ENCODE measurements at places on chromosomes 3 and 15. TPM values are rescaled to one million over a fixed set of nuclear protein-coding genes. Genes with fewer than 3 reads are reported as not detected.

- DNase-seq = no peak
Measured at GRCh38 chr15:38115121-38115520, 137.5 kb upstream of the SPRED1 start.

PLA2G4B gene
- 6.4 TPM for total RNA-seq

STRIT1 gene
- total RNA-seq = not detected

GOLGA8M gene
- total RNA-seq = 0.80 TPM

KCNMB2 gene
- 1.3 TPM for total RNA-seq
